Stimulated activated CD8-positive, alpha-beta memory T cell treated with anti-CD3 and anti-CD28 coated beads, Interleukin-4, amount 100 ng/mL, for 1 hour (primary cell): ENCODE measurements at places on chromosomes 5 and 9.

- no peak for DNase-seq
Measured at GRCh38 chr5:115785381-115786065, 30.9 kb downstream of the CDO1 start.

DNA sequence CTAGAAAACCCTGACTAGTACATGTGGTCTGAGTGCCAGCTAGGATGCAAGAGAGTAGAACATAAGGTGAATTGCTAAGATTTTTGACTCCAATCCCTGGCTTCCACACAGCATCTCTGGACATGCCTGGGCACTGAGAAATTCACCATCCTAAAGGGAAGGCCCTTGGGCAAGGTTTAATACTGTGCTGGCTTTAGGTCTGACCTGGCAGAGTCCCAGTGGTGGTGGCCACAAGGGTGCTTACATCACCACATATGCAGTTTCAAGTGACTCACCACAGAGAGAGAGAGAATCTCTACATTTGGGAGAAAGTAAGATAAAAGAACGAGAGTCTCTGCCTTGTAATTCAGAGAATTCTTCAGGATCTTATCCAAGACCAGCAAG lies 661.6 kb upstream of the C9orf72 start:
- no peak for DNase-seq

GRCh38 chr5:87015901-87016300 lies 251.8 kb upstream of the RASA1 start:
- no peak for DNase-seq

- no peak for DNase-seq
Measured at GRCh38 chr9:37693260-37693659, 42.5 kb downstream of the FRMPD1 start.

GRCh38 chr9:137136261-137136880 lies 2.6 kb upstream of the GRIN1 start:
- no peak for DNase-seq

- no peak for DNase-seq
Measured at GRCh38 chr5:62197697-62198096, 108.3 kb upstream of the KIF2A start.

DNA sequence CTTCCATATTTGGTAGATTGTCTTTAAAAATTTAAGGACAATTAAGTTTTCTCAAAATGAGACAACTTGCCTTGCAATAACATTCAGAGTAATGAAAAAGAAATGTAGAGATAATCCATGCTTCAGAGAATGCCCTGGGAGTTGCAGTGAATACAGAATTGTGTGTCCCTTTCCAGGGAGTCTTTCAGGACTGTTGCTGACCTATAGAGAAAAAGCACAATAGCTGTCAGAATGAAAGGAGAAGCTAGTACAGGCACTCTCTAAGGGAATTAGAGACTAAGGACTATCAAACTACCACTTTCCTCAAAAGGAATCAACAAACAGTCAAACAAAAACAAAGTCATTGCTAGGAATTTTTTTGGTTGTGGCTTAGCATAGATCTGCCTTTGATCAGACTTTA lies 93.0 kb downstream of the CCDC192 start:
- DNase-seq, result no peak

DNA sequence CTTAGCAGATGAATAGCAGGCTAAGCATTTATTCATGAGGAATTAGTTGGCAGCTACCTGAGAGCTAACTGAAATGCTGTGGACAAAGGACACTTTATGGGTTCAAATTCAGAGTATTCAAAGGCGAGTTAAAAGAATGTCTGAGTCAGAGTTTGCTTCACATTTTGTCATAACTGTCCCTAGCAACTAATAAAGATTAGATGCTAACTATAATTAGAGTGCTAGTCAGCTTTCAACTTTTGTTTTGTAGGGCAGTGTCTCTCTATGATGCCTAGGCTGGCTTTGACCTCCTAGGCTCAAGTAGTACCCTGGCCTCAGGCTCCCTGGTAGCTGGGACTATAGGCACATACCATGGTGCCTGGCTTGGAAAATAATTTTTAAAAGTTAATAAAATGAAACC lies 4.6 kb downstream of the SMC5 start:
- no peak for DNase-seq

- no peak for DNase-seq
Measured at GRCh38 chr5:160213537-160213936, 15.8 kb upstream of the FABP6 start.

GRCh38 chr5:16477541-16477940 lies 11.9 kb upstream of the ZNF622 start:
- no peak for DNase-seq

- no peak for DNase-seq
Measured at GRCh38 chr5:6491919-6492290, 43.2 kb downstream of the UBE2QL1 start.

GRCh38 chr5:15794052-15794985 lies 294.3 kb downstream of the FBXL7 start:
- no peak for DNase-seq

DNA sequence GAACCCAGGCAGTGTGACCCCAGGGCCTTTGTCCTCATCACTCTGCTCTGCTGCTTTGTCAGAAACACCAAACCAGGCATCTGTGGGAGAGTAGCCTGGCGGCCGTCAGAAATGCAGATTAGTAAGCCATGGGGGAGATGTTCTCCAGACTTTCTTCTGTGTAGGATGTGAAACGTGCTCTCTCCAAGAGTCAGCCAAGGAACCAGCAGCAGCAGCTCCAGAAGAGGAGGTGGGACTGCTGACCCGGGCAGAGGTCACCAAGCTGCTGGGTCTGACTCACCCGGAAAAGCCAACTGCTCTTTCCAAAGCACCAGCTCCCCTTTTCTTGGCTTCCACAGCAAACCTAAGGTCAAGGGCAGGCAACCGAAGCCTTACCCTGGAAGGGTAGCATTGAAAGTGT lies 14.4 kb upstream of the ABLIM3 start:
- DNase-seq, result no peak

GRCh38 chr5:5933651-5934050 lies 444.7 kb downstream of the MED10 start:
- DNase-seq, result no peak

GRCh38 chr5:1094670-1095190 lies 17.1 kb downstream of the SLC12A7 start:
- no peak for DNase-seq

DNA sequence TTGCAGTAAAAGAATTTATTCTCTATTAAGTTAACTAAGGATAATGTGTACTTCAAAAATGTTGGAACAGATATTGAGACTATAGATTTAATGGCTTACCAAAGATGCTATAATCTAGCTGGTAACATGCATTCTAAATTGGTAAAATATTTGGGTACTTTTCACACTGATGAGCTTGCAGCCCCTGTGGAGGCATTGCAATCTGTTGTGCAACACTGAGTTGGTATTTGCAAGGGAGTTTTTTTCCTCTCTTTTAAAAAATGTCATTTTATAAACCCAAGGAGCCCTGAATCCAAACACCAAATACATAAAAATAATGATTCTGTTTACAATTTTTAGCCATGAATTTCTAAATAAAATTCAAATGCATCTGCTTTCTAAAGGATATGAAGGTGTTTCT lies 944.8 kb downstream of the DTWD2 start:
- DNase-seq, result no peak

GRCh38 chr5:115855959-115856358 lies 14.2 kb downstream of the AP3S1 start:
- DNase-seq, result no peak

- no peak for DNase-seq
Measured at GRCh38 chr5:131747180-131748105, 49.4 kb downstream of the FNIP1 start.

DNA sequence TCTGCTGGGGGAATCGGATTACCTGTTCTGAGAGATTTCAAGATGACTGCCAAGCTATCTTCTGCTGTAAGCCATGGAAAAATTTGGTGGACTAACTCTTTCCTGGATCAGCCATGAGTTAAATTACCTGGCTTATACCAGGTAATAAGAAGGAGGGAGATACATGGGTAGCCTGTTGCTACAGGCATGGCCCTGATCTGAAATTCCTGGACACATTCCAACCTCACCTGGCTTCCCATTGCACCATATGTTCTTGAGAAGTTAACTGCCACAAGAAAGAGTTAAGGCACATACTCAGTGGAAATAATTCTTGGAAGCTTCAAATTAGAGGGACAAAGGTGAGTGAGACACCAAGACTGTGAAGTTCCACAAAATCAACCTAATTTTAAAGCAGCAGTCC lies 371.3 kb downstream of the ACTL7B start:
- DNase-seq, result no peak

DNA sequence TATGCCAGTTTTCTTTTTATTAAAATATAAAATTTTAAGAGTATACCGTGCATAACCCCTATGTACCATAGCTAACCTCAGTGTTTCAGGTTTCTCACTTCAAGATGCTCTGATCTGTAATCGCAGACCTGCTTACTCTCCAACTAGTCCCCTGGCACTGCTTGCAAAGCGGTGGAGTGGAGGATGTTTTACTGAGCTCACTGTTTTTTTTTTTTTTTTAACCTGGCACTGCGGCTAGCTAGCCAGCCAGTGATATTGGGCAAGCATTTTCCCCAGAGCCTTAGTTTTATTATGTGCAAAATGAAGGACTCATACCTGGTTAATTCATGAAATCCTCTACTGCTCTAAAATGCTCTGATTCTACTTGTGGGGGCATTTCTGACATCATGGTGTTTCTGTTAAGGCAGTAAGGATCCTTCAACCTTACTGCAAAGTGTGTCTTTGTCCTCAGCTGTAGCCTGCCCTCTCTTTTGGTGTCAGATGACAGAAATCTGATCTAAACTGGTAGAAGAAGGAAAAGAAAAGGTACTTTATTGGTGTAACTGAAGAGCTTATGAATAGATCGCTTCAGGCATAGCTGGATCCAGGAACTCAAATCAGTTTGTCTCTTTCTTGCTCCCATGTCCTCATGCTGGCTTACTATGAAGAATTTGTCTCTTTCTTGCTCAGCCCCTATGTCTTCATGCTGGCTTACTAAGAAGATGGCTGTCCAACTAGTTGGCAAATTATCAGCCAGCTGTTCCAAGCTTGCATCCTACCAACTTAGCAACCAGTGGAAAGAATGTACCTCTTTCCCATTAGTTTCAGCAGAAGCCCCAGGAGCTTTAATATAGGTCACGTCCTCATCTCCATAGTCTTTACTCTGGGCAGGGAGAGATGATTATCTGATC lies 59.8 kb downstream of the DOCK2 start:
- DNase-seq, result no peak

DNA sequence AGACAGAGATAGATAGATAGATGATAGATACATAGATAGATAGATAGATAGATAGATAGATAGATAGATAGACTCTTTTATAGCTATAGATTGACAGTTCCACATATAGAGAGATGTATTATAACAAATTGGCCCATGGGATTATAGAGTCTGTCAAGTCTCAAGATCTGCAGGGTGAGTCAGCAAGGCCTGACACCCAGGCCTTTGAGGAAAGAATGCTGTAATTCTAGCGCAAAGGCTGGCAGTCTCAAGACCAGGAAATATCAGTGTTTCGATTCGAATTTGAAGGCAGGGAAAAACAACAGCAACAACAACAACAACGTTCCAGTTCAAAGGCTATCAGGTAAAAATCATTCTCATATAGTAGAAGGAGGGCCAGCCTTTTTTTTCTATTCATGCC lies 339.2 kb upstream of the CDH9 start:
- no peak for DNase-seq

DNA sequence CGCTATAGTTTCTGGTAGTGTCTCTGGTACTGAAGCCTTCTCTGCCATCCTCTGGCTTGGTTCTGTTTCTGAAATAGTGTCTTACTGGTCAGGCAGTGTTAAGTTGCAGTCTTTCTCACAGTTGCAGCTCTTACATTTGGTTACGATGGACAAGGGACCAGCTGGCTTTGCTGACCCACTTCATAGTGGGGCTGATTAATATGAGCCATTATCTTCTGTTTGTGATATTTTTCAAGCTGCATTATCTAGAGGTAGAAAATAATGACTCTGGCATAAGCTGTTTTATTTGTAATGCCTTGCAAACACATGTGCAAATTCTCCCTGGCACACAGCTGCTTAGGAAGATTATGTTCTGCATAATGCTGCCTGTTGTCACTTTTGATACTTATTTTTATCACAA lies 199.1 kb downstream of the KDM4C start:
- no peak for DNase-seq

DNA sequence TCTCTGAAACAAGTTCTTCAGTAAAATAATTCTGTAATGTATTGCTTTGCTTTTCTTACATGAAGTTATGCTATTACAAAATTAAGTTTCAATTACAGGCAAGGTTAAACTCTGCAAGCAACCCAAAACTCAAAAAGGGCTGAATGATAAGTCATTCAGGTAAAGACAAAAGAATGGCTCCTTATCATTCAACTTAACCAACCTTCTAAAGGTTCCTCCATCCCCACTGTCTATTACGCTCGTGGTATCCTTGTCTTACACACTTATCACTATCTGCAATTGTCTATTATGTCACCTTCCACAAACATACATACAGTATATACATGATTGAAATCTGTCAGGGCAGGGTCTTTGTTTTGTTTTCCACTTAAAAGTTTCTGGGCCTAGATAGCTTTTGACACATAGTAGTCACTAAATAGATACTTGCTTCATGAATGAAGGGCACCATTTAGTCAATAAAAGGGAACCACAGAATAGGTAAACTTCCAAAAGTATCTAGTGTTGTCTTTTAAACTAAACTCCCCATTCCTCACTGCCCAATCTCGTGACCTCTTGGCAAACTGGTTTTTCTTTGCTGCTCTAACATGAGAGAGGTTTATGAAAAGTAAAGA lies 6.9 kb downstream of the RPL37 start:
- no peak for DNase-seq

DNA sequence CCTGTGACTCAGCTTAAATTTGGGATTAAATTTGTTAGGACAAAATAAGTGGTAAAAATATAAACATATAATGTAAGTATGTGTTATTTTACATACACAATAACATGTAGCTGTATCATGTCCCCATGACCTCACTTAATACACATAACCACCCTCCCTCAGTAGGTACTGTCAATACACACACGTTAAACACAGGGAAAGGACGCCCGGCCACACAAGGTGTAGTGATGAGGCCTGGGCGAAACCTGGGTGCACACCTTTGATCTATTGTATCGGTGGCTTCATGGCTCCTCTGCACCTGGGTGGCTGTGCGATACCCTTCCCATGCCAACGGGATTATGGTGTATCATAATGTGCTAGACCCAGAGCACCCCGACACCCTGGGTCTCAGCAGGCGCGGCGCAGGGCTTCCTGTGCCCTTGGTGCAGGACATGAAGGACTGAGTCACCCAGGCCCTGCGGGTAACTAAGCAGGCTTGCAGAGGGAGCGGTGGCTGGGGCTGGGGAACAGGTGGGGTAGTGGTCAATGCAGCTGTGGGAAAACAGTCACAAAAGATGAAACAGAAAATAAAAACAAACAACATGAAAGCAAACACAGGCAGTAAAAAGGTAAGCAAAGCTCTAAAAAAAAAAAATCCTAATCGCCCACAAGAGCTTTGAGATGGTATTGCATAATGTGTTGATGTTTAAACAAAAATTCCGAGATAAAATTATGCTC lies 127.5 kb upstream of the RETREG1 start:
- no peak for DNase-seq

GRCh38 chr9:3733039-3733408 lies 207.2 kb upstream of the RFX3 start:
- DNase-seq, result no peak
